AG20443 (cell line): ENCODE measurements at places on chromosomes 2 and 18.

DNA sequence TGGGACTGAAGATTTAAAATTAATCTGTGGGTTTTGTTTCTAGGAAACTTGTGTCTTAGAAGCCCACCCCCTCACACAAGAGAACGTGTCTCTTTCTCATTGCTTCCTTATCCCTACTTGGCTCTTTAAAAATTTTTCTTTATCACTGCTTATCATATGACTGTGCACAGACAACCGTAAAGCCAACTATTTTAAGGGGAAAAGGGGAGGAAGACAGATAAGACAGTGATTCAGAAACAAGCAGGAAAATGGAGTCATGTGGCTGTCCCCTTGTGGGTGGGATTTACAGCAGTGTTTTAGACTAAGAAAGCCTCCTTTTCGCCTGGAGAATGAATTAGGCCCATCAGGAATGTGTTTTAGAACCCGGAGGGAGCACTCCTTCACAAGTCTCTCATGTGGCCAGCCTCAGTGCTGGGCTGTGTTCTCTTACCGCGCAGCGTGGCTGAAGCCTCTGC lies 17.6 kb downstream of the PRKCE start:
- DNase-seq: no peak

DNA sequence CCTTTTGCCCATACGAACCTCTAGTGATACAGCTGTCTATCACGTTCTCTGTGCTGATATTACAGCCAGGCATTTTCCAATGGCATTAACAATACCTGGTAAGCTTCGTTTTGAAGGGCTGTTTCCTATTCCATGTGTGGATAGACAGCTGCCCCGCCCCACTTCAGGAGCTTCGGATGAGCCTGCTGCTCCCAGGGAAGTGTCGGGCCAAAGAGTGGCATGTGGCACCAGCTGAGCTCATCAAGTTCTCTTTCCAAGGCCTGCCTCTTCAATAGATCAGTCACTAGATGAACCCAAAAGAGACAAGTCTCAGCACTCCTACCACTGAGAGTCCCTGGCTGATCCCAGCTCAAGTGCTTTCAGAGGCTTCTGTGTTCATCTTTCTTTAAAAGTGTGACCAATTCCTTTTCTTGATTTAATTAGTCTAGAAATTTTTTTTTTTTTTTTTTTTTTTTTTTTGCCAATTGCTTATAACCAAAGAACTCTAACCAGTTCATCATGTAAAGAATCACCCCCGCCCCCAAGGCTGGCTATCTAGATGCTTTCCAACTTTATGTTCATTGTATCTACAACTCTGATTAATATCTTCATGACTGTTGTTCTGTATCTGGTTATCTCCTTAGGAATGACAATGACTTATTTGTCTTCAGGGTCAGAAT lies 46.6 kb downstream of the HDAC4 start:
- DNase-seq: no peak

- no peak for DNase-seq
Measured at GRCh38 chr2:183903026-183903425, 695.3 kb upstream of the ZNF804A start.

DNA sequence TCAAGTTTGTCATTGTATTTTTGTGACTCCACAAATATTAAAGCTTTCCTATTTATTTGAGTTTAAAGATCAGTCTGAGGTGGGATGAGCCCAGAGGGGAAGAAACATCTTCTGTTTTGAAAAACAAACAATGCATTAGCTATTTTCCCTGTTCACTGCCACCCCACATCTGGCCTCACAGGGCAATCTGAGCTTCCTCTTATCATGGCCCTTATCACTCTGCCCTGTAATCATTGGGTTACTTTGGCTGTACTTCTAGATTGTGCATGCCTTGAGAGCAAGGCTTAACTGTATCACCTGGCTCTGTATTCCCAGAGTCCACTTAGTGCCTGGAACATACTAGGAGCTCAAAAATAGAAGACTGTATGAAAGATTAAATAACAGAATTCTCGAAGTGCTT lies 241.6 kb upstream of the NT5C1B start:
- DNase-seq: no peak

DNA sequence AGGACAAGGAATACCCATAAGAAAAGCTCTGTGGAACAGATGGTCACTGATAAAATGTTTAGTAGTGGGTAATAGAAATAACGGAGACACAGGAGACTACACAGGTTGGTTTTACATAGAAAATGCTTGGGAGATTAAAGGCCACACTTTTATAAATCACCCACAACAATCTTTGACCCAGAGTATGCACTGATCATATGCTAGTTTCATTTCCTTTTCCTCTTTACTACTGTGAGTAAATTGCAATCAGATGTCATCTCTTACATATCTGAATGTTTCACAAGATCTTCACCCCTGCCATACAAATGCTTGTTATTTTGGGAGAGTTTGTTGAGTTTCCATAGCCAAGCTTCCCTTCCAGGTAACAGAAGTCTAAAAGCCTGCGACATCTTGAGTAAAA lies 978.4 kb upstream of the KLHL29 start:
- DNase-seq: no peak

DNA sequence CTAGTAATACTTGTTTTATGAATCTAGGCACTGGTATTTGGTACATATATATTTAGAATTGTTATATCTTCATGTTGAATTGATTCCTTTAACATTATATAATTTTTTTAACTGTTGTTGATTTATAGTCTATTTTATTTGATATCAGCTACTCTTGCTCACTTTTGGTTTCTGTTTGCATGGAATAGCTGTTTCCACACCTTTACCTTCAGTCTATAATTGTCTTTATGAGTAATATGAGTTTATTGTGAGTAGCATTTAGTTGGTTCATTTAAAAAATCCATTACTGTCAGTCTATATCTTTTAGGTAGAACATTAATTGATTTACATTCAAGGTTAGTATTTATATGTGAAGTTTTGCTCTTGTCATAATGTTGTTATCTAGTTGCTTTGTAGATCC lies 58.6 kb downstream of the SMCHD1 start:
- no peak for DNase-seq

DNA sequence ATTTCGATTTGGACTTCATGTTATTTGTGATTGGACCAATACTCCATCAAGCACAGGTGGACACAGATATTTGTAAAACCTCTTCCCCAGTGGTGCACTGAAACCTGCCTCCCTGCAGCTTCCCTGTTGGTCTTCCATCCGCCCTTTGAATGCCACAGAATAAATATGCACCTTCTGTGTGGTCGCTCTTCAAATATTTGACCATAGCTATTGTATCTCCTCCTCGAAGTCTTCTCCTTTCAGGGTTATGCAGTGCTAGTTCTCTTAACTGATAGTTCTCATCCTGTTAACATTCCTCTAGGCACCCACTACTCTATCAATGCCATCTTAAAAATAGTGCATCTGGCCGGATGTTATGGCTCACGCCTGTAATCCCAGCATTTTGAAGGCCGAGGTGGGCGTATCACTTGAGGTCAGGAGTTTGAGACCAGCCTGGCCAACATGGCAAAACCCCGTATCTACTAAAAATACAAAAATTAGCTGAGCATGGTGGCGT lies 12.5 kb downstream of the SPATS2L start:
- DNase-seq: no peak

DNA sequence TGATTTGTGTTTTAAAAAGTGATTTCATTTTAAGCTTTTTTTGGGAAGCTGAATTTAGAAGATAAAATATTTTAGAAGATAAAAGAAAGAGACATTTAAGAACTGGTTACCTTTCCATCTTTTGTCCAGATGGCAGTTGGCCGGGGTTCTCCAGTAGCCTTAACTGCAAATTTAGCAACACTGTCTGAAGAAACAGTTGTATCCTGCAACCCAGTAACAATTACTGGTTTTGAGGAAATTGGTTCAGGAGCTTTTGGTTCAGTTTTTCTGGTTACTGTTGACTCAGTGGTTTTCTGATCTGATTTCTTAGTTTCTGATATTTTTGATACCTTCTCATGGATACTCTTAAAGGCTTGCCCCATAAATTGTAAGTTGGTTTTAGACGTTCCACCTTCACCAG lies 49.9 kb downstream of the PLEKHA3 start:
- no peak for DNase-seq
